ENCODE measurements at places on chromosomes 6 and 20.

DNA sequence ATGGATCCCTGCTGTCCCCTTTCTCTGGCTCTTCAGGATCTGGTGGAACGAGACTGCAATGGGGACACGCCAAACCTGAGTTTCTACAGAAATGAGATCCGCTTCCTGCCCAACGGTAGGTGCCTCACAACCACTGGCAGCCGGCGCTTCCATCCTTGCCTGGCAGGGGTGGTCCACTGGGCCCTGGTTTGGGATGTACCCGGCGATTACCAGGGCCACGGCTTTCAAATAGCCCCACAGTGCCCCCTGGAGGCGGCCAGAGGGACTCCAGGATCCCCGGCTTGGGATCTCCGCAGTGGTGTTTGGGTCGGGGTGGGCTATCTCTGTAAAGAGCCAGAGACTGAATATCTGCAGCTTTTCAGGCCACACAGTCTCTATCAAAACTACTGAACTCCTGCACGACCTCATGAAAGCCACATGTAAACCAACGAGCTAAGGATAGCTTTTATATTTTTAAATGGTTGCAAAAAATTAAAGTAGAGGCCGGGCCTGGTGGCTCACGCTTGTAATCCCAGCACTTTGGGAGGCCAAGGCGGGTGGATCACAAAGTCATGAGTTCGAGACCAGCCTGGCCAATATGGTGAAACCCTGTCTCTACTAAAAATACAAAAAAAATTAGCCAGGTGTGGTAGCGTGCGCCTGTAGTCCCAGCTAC is 3.7 kb downstream of the OGFR start:
- peak; percentile 47 for DNase-seq

- DNase-seq = no peak
These were observed 250.4 kb upstream of the KCNQ5 start for GRCh38 chr6:72371473-72371872.

- no peak for DNase-seq
These were observed 129.2 kb downstream of the TENT5A start for GRCh38 chr6:81623106-81623759.

- DNase-seq = no peak
These were observed 50.8 kb downstream of the UTRN start for GRCh38 chr6:144335914-144336313.

GRCh38 chr6:156776470-156776839 is 723 bp upstream of the ARID1B start:
- peak; percentile 57 for DNase-seq

DNA sequence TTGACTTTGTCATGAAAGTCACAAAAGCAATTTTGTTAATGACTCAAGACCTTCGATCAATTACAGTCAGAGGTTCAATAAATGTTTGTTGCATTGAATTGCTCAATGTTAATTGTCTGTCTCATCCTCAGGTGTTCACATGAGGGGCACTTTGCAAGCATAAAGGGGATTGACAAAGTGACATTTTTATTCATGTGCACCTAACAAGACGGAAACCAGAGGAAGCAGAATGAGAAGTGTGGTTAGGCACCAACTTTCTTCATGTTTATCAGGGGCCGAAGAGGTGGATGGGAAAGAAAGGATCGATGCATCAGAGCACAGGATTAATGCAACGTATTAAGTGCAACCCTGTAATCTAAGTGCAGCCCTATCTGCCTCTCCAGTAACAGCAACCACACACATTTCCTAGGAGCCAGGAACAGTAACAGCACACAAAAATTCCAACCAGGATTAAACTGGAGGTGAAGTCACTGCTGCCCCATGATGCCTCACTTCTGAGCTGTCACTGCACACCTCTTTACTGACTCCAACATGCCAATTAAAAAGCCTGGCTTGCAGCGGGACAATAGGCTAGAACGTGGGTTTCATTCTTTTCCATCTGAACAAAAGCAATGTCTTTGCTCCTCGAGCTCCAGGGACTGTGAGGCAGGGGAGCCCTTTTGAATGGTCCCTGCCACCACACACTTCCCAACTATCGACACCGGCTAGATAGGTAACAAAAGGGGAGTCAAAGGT is 262.7 kb downstream of the CD83 start:
- DNase-seq = no peak

DNA sequence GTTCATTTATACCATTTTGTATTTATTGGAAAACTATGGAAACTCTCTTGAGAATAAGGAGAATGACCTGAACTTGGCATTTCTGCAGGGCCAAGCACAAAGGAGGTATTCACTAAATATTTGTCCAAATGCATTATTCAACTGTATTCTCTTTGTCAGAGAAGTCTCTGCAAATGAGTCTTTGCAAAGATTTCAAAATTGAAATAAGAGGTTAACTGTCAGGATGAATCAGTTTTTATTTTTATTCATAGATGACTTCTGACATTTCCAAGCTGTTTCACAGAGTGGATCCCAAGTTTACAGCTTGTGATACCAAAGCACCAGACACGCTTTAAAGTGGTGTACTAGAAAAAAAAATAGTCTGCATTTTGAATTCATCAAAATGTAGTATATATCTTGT is 131.6 kb downstream of the UTRN start:
- DNase-seq = no peak

DNA sequence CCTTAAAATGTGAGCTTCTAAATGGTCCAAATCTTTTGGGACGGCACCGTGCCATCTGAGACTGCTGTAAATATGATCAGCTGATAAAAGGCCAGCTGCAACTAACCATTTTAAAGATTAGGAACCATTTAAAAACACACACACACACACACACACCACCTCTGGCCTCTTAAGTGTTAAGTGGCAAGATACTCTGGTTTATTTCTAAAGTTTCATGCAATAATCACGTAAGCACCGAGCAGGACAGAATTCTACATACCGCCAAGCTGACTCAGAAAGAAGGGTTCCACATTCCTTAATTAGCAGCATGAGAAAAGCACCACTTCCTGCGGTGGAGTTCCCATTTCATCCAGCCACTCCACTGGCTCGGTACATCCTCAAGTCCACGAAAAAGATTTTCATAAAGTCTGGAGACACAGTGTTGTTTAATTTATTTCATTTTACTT is 17.8 kb upstream of the ZNF217 start:
- no peak for DNase-seq

DNA sequence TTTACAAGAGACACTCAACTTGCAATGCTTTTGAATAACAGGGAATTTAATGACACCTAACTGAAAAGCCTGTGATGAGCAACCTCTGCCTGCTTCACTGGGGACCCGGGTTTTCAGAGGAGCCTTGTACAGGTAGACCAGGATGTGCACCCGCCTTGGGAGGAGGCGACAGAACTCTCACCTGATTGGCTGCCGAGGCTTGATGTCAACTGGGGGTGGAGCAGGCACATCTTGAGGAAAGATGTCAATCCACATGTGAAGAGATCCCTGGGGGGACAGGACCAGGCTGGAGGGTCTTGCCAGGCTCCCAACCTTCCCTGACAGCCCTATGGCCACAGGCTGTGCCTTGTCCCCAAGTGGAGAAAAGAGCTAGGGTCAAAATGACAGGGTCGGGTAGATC is 19.8 kb downstream of the ERGIC3 start:
- DNase-seq = no peak

GRCh38 chr6:123804014-123804786 is 535 bp downstream of the NKAIN2 start:
- DNase-seq = no peak

GRCh38 chr6:99605911-99606655 is 550 bp upstream of the PRDM13 start:
- no peak for DNase-seq

GRCh38 chr20:18986146-18986830 is 172.7 kb downstream of the SCP2D1 start:
- DNase-seq = no peak

DNA sequence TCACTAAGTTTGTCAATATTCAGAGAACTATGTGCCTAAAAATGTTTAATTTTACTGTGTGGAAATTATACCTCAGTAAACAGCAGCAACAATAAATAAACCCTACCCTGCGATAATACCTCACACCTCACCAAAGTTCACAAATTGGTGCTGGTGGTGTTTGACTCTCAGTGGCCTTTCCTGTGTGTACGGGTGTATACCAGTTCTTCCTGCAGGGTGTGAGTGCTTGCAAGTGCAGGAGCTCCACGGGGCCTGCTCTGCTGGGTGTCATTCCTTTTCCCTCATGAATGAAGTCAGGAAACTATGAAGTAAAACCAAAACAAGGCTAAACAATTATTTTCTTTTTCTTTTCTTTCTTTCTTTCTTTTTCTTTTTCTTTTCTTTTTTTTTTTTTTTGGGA is 4.1 kb upstream of the ENPP5 start:
- DNase-seq = peak; percentile 52

GRCh38 chr20:1764136-1765033 is 106.8 kb upstream of the SIRPG start:
- DNase-seq = peak; percentile 66

GRCh38 chr20:53258741-53259140 is 286.6 kb downstream of the TSHZ2 start:
- no peak for DNase-seq

DNA sequence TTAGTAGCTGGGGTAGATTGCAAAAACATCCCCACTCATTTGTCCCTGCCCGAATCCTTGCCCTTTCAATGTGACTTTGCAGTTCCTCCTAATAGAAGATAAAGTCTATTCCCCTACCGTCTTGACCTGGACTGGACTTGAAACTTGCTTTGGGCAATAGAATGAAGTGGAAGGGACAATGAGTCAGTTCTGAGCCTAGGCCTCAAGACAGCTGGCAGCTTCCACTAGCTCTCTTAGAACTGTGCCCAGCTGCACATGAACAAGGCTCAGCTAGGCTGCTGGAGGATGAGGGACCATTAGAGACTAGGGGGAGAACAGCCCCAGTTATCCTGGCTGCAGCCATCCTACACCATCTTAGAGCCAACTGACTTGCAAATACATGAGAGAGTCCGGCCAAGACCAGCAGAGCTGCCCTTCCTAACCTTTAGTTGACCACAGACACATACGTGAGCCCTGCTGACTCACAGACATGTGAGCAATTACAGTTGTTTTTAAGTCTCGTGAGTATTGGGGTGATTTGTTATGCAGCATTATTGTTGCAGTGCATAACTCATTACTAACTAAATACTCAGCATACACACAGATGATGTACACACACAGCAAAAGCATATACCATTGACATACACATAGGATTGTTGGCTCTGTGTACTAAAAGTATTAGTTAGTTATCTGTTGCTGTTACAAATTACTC is 105.5 kb downstream of the DHX35 start:
- DNase-seq = no peak

GRCh38 chr6:28802417-28803336 is 121.1 kb downstream of the TRIM27 start:
- no peak for DNase-seq

GRCh38 chr6:7914311-7914710 is 3.7 kb upstream of the TXNDC5 start:
- DNase-seq = no peak

GRCh38 chr6:20943040-20943627 is 408.9 kb downstream of the CDKAL1 start:
- DNase-seq = no peak

DNA sequence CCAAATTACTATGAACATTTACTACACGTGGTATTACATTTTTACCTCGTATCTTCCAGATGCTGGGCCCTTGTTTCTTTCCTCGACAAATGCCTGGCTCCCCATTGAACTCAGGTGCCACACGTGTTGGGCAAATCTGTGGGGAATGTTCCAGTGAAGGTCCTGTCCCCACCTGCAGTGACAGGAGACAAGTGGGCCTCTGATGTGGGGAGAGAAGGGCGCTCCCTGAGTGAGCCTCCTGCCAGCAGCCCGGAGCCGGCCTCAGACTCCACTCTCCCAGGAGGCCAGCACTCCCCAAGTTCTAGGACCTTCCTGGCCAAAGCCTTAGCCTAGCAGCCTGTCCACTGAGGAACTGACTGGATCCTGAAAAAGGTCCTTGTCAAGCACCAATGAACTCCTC is 21.7 kb upstream of the SCML4 start:
- no peak for DNase-seq

- DNase-seq = no peak
These were observed 225.1 kb downstream of the TBX18 start for GRCh38 chr6:84539122-84539856.

DNA sequence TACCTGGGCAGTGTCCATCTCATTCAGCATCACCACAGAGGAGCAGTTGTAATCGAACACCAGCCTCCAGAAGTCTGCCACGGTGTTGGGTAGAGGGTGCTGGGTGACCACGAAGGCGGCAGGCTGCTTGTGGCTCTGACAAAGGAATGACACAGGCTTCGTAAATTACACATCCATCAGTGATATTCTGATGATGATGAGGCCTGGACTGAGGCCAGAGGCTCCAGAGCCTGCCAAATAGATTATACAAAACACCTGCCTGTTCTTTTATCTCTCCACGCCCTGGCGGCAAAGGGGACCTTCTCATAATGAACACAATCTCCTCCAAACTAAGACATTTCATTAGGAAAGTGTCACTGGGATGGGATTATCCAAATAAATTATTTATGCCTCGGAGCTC is 480.2 kb upstream of the CHD6 start:
- no peak for DNase-seq

GRCh38 chr6:168007592-168008338 is 10.3 kb downstream of the KIF25 start:
- DNase-seq = no peak

DNA sequence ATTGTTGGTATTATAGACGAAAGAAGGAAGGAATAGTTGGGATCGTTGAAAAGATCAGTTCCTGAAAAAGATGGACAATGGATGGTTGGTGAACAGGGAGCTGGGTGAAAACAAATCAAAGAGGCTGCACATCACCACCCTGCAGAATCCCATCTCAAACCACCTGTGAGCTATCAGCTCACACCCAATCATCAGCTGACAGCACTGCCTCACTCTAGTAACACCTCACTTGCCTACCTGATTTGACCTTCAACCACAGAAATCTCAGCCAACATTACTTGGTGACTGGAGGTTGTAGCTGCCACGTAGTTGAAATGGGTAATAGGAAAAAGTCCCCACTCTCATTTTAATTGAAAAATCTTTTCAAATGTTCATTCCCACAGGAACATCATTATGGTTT is 101.8 kb upstream of the DST start:
- no peak for DNase-seq

GRCh38 chr6:19771753-19772336 is 65.3 kb upstream of the ID4 start:
- no peak for DNase-seq

DNA sequence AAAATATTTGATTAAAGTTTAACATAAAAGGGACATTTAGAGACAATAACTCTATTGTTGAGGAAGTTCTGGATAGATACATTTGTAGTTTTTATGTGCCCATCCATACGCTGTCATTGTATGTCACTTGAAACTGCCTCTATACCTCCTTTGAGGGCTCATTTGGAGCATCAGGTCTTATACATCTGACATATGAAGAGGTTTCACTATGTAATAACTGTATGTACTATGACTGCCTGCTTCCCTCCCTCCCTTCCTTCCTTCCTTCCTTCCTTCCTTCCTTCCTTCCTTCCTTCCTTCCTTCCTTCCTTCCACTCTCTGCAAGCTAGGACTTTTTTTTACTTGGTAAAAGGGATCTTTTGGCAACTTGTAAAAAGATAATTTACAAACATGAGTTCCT is 657.5 kb downstream of the GRIK2 start:
- no peak for DNase-seq

GRCh38 chr6:124053315-124053714 is 249.7 kb downstream of the NKAIN2 start:
- no peak for DNase-seq

Measured in thymus (tissue), 14 donors.